T-helper 17 cell (primary cell): ENCODE measurements at places on chromosomes 3 and 15. TPM values are rescaled to one million over a fixed set of nuclear protein-coding genes. Genes with fewer than 3 reads are reported as not detected.
A peak's percentile ranks its signal among the peaks of the same experiment; 100 is the strongest.

DNA sequence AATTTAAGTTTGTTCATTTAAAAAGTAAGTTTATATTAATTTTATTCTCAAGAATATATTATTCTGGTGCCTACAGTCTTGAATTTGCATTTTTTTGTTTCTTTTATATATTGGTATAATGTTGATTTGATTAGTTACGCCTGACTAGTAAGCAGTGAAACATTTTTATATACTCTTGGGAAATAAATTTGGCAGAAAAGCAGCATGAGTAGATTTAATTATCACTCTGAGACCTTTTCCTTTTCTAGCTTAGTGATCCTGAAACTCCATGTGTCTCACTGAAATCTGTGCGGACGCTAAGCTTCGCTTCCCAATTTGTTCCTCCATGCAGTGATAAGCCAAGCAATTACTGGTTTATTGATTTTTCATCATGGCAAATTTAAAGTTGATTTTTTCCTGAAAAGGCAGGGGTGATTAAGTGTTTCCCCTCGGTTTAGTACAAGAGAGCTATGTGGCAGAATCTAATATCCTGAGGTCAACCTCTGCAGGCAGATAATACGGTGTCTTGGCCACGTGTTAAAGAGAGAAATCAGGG lies 87.2 kb upstream of the MLF1 start:
- no peak for DNase-seq
- no peak overlapping the region for H3K27ac ChIP-seq
- H3K27me3 ChIP-seq, result no peaks in the 10 kb centered on the region
- no peak overlapping the region for H3K4me3 ChIP-seq
- H3K36me3 ChIP-seq, result no peaks in the 10 kb centered on the region

Gene NR2E3
- total RNA-seq, result not detected

GRCh38 chr3:71110385-71111222 lies 472.9 kb downstream of the FOXP1 start:
- no peak for DNase-seq
- peaks cover 6% of the 10 kb centered on the region for H3K36me3 ChIP-seq
- H3K27ac ChIP-seq, result peak overlapping the region; percentile 90
- H3K4me1 ChIP-seq, result peaks cover 39% of the 10 kb centered on the region
- no peaks in the 10 kb centered on the region for H3K27me3 ChIP-seq
- no peak overlapping the region for H3K4me3 ChIP-seq

DNA sequence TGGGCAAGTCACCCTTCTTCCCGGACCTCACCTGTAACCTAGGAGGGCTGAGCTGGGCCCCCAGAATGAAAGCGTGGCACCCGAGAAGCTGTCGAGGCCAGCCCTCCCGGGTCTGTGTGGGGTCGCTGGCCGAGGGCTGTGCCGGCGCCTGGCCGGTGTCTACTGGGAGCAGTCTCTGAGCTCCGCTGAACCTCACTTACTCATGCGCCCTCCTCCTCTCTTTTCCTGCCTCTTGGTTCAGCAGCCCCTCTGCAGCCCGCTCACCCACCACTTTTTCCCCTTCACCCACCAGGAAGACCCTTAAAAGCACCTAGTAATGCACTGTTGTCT lies 419 bp downstream of the HYKK start:
- H3K36me3 ChIP-seq, result no peaks in the 10 kb centered on the region
- H3K4me3 ChIP-seq, result peak overlapping the region; percentile 96
- peak overlapping the region; percentile 75 for H3K27ac ChIP-seq
- no peak for DNase-seq

- H3K27me3 ChIP-seq, result no peaks in the 10 kb centered on the region
- peak overlapping the region; percentile 31 for H3K4me3 ChIP-seq
- peak overlapping the region; percentile 92 for H3K27ac ChIP-seq
- no peak for DNase-seq
- H3K36me3 ChIP-seq, result peaks cover 12% of the 10 kb centered on the region
Measured at GRCh38 chr3:128112357-128112968, 11.1 kb downstream of the RUVBL1 start.

- DNase-seq, result no peak
- no peak overlapping the region for H3K4me3 ChIP-seq
- H3K27ac ChIP-seq, result no peak overlapping the region
- no peaks in the 10 kb centered on the region for H3K36me3 ChIP-seq
- H3K27me3 ChIP-seq, result no peaks in the 10 kb centered on the region
Measured at GRCh38 chr15:95557226-95558046, 773.1 kb upstream of the NR2F2 start.

- H3K36me3 ChIP-seq, result peaks cover 4% of the 10 kb centered on the region
- H3K4me3 ChIP-seq, result no peak overlapping the region
- peaks cover 87% of the 10 kb centered on the region for H3K27me3 ChIP-seq
- no peak overlapping the region for H3K27ac ChIP-seq
Measured at GRCh38 chr15:82058026-82058425, 12.2 kb upstream of the MEX3B start.

- H3K27ac ChIP-seq, result no peak overlapping the region
- H3K36me3 ChIP-seq, result peaks cover 3% of the 10 kb centered on the region
- no peak overlapping the region for H3K4me3 ChIP-seq
- no peak for DNase-seq
Measured at GRCh38 chr3:11739706-11740105, 96.0 kb upstream of the VGLL4 start.

Gene FBXW12
- not detected for total RNA-seq

DNA sequence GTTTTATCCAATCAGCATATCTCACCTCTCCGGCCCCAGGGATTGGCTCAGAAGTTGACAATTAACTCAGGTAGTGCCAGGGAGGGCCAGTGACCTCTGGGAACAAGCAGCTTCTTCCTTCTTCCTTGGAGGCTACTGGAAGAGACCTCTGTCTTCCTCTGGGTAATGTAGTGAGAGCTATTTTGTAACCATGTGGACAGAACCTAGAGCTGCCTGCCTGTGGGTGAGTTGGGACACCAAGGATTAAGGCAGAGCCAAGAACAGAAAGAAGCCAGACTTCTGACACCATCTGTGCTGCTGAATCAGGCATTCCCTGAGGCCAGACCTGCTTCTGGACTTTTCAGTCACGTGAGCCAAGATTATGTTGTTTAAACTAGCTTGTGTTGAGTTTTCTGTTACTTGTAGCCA lies 5.9 kb upstream of the NDUFAF1 start:
- no peak overlapping the region for H3K4me3 ChIP-seq
- H3K36me3 ChIP-seq, result peaks cover 2% of the 10 kb centered on the region
- no peaks in the 10 kb centered on the region for H3K27me3 ChIP-seq
- H3K4me1 ChIP-seq, result peaks cover 7% of the 10 kb centered on the region
- no peak overlapping the region for H3K27ac ChIP-seq
- no peak for DNase-seq

Gene TP63
- 0.45 TPM for total RNA-seq

Gene CADM2
- 1.2 TPM for total RNA-seq

GRCh38 chr15:64132217-64132616 lies 19.3 kb upstream of the SNX22 start:
- H3K4me1 ChIP-seq, result no peaks in the 10 kb centered on the region
- H3K36me3 ChIP-seq, result peaks cover 9% of the 10 kb centered on the region
- DNase-seq, result no peak
- no peak overlapping the region for H3K4me3 ChIP-seq

DNA sequence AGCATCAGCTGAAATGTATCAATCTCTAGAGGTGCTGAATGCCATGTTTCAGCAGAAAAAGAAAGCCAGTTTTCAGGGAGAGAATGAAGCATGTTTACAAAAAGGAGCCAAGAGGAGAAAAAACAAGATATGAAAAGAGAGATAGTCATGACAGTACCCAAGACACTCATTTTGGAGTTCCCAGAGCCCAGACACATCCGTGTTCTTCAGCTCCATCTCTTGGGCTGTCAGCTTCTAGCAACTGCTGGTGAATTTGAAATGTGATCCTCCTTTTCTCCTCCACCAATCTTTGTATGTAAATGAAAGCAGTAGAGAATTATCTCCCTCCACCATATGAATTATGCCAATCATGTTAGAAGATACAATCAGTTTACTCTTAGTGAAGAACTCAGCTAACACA lies 93.0 kb upstream of the SLC25A36 start:
- no peaks in the 10 kb centered on the region for H3K36me3 ChIP-seq
- no peak overlapping the region for H3K27ac ChIP-seq
- no peak overlapping the region for H3K4me3 ChIP-seq
